ENCODE measurements at places on chromosomes 2 and 18.

GRCh38 chr2:23614701-23615100 is 229.7 kb downstream of the KLHL29 start:
- no peak for DNase-seq

GRCh38 chr2:37357069-37357468 is 12.6 kb downstream of the QPCT start:
- no peak for DNase-seq

DNA sequence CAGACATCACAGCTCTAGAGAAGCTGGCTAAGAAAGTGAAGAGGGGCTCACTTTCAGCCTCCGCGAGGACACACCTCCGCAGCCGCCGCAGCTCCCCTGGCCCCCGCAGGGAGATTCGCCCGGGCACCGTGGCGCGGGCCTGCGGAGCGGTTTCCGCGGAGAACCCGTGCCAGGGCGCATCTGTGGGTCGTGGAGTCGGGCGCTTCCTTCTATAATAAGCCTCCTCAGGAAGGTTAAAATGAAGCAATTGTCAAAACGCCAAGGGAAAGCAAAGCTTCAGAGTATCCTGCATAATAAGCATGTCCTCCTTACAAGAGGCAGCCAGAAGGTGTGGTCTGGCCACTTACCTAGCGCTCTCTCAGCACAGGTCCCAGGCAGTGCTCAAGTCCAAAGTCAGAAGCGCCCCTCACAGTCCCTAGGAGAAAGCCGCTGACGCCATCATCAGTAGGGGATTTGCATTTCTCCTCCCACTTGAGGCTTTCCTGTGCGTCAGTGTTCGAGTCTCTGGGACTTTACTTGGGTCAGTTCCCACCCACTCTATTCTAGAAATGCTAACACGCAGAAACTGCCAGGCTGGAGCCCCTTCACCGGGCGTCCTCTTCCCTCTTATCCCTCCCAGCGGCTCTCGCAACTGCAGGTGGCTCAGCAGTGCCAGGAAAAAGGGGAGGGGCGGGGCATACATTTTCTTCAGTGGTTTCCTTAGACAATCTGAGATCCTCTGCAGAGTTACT is at the start of gene STAT4:
STAT4 (minus strand) TSS at position 395 of the 731 bp plus-strand sequence. CDS start 2,791 bp downstream, outside the sequence.
- DNase-seq = peak; percentile 76

DNA sequence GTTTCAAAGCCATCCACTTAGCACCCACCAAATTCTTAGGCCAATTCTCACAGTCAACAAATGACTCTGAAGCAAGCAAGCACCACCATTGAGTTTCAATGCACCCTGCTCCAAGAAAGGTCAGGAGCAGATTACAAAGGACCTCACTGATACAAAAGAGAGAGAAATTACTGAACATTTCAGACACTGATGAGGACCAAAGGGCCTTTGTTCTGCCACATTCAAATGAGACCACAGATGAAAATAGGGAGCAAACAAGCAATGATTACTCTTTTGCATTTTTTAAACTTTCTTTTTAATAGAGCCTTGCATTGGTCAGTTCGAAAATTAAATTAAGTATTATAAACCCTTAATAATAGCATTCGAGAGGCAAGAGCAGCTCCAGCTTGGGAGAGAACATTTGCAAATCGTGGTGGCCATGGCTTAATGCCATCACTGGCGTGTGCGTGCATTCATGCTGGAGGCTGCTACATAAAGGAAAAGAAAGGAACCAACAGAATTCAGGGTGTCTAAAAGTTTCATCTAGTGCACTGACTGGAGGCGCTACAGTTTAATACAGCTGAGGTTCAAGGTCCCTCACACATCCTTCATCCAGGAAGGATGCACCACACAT is 87.5 kb downstream of the KLF7 start:
- DNase-seq = no peak

DNA sequence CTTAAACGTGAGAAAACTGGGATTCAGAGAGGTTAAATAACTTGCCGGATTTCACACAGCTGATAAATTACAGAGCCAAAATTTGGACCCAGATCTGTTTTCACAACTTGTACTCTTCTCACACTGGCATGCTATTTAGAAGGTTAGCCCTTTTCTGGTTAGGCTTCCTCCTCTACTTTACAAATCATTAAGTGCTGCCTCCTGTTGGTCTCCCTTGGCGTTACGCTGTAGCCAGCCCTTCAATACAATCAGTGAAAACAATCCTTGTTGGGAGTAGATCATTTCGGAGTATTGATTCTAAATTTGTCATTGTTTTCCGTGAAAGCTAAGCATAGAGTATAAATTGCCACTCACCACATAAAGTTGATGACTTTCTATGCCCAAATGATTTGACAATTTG is 153.5 kb downstream of the ARHGAP15 start:
- peak; percentile 17 for DNase-seq

- DNase-seq = no peak
Measured at GRCh38 chr18:58215011-58215410, 171.0 kb downstream of the NEDD4L start.

GRCh38 chr2:135876066-135876711 is at the start of gene MCM6:
MCM6 (minus strand) TSS chr2:135876443; CDS start chr2:135876365, 78 bp downstream.
- DNase-seq = peak; percentile 99

- DNase-seq = no peak
Measured at GRCh38 chr2:217085543-217085942, 225.7 kb upstream of the TNP1 start.
